H9 (cell line): ENCODE measurements at places on chromosomes 16 and 17. TPM values are rescaled to one million over a fixed set of nuclear protein-coding genes. Genes with fewer than 3 reads are reported as not detected.

DNA sequence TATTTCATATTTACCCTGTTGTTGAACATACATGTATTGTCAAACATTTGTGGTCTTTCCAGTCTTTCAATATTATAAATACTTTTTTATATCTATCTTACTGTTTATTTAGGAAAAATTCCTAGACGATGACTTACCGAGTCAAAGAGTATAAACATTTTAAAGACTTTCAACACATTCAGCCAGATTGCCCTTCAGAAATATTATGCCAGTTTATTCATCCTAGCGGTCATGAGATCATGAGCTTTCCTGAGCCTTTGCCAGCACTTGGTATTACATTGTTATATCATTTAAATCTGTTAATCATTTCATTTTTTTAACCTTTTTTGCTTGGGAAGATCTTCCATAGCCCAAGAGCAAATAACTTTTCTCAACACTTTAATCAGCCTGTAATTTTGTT is 197.4 kb downstream of the SPECC1 start:
- DNase-seq: no peak

GRCh38 chr16:741986-742629 is 1.3 kb upstream of the CIAO3 start:
- DNase-seq: no peak

The HSD11B2 gene
- total RNA-seq: 33.5 and 35.1 TPM in 2 replicates

GRCh38 chr17:47745037-47745380 is 12.0 kb downstream of the TBX21 start:
- no peak for DNase-seq

DNA sequence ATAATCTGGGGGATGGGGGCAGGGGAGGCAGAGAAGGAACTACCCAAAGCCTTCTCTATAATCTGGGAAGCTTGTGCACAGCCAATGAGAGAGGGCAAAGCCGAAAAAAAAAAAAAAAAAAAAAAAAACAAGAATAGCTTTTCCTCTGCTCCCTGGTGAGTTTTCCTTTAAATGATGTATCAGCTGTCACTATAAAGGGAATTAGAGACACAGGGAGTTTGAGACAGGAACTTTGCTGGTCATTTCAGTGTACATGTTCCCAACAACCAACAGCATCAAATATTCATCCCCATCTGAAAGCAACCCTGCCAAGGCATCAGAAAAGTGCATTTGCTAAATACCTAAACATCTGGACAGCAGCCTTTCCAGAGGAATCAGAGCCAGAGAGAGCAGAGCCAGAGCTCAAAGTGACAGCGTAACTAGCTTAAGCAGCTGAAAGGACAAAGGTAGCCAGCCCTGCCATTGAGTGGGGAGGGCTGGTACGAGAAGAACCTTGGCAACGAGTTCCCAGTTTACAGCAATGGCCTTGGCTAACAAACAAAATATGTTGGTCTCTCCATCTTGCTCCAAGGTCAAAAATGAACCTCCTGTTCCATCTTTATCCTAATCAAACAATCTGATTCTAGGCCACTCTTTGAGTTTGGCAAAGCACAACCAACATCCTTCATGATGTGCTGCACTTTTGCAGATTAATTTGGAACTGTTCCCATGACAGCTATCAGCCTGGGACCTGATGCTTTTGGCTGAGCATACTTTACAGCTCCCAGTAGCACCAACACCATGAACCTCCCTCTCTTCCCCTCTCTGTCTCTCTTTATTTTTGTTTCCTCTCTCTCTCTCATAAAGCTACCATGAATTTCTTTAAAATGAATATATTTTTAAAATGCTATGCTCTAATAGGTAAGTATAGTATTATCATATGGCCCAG is 143.7 kb upstream of the GNAO1 start:
- DNase-seq: no peak
